ENCODE measurements at places on chromosomes 3 and 15.

DNA sequence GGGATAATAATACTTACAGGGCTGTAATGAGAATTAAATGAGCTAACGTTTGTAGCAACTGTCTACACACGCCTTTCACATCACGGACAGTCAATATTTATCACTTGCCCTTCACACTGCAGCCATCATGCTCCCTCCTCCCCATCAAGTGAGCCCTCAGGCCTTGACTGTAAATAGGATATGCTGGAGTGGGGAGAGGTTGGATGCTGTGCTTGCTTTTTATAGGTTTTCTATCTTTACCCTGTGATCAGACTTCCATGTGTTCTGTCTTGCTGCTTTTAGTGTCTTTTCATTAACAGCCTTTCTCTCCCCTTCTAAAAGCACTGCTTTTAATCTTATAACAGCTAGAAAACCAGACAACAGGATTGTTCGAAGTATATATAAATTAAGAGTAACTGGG, 12.8 kb upstream of the MAGEF1 start:
- DNase-seq = no peak

- no peak for DNase-seq
Observed at GRCh38 chr15:60392601-60392985, 5.2 kb downstream of the ANXA2 start.

DNA sequence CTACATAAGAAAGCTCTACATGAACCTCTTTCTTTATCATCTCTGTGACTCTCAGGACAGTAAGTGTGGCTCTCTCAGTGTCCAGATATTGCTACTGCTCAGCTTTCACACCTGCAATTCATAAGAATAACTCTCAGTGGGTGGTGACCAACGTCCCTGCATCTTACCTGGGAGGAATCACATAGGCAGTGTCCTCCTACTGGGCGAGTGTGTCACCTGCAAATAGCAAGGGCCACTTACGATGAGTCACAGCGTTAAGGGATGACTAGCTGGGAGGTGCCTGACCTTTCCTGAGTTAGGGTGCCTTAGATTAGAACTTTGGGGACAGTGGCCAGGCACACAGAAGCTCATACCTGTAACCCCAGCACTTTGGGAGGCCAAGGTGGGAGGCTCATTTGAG, 90.8 kb upstream of the C3orf80 start:
- DNase-seq = no peak

DNA sequence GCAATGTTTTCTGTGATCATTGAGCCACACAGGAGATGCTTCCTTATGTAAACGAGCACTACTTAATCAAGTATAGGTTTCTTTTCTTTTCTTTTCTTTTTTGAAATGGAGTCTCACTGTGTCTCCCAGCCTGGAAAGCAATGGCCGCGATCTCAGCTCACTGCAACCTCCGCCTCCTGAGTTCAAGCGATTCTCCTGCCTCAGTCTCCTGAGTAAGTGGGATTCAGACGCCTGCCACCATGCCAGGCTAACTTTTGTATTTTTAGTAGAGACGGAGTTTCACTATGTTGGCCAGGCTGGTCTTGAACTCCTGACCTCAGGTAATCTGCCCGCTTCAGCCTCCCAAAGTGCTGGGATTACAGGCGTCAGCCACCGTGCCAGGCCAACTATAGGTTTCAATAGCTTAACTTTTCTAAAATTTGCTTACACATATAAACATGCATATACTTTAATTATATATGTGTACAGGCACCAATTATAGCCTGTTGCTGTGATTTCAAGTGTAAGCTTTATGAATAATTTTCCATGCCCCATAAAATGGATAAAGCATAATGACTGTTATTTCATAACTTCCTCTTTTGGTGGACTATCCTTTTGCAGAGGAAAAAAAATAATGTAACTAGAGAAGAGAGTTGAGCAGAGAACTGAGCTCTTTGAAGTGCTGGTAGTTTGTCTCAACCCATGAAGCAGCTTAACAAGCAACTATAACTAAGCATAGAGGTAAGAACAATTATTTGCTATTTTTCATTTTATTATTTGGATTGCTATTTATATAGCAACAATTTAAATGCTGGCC, 24.8 kb upstream of the MBNL1 start:
- no peak for DNase-seq

DNA sequence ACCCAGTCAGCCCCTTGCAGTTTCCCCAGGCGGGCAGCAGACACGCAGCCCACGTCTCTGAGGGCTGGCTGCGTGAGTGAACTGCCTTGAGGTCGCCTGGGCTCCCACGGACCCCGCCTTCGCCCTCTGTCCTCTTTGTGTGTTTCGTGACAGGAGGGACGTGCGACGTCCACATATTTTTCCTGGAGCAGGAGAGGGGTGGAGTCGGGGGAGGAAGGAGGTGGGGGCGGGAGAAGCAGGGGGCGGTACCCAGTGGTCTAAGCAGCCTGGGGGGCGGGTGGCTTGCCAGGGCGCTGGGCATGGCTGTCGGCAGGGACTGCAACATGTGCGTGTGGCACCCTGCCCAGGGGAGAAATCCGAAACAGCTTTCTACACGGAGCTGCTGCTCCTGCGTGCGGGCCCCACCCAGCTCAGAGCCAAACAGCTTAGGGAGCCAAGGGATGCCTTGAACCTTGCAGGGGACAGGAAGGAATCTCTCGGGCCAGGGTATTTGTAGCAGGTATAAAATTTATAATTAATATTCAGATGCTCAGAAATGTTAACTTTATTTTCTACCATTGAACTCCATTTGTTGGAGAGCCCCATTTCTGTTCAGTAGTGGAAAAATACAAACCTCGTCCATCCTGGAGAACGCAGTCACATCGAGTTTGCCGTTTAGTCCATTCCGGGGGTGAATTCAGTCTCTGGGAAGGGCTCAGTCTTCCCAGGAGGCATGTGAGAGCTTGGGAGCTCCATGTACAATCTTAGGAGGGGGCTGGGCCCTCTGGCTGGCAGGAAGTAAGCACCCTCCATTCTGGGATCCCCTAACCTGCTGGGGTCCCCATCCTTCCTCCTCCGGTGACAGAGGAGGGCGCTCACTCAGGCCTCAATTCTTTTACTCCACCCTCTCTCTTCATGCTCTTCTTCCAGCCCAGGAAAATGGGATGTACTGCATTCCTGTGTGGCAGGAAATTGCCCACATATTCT, 79.1 kb upstream of the MEF2A start:
- peak; percentile 91 for DNase-seq

GRCh38 chr15:63163217-63163616, 5.9 kb upstream of the RPS27L start:
- DNase-seq = no peak

- DNase-seq = no peak
Observed at GRCh38 chr3:178107804-178108203, 428.4 kb upstream of the KCNMB2 start.

DNA sequence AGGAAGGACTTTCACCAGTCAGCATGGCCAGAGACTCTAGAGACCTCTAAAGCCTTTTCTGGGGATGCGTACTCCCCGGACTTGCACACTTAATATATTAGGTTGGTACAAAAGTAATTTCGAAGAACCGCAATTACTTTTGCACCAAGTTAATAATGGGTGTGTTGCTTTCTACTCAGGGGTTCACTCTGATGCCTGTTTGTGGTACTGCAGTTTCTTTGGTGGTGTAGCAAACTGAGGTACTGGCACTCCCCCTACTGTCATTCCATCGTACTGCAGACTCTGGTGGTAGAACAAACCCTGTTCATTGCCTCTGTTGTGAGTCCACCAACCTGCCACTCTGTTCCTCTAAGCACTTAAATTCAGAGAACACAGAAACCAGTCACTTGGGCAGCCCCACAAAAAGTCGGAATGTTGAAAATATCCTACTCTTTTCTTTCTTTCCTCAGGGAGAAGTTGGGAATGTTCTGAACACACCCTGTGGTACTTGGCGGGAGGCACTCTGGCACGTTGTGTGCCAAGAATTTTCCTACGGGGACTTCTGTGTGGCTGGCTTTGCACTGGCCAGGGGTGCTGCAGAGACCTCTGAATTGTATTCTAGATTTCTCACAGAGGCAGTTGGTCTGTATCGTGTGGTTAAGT, 46.3 kb downstream of the GABRG3 start:
- peak; percentile 5 for DNase-seq

DNA sequence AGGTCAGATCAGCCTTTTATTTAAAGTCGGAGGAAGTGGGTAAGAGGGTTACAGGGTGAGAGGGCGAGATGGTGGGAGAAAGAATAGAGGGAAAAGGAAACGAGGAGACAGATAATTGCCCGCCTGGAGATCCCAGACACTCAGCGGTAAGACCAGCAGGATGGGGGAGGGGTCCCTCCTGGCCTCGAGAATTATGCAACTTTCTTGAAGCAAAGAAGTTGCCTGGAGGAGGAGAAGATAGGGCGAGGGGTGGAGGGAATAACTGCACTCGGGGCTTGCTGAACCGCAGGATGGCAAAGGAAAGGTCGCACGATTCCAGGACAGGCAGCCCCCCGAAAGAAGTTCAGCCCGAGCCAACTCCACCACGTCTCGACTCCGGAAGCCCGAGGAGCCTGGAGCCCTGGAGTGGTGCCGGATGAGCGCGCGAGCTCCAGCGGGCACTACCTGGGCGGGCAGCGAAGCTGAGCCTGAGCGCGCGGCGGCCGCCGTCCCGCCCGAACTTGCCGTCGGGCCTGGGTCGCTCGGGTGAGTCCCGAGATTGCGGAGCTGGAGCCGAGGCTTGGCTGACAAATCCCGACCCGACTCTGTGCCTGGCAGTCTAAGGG, 402 bp downstream of the WWTR1 start:
- peak; percentile 60 for DNase-seq

DNA sequence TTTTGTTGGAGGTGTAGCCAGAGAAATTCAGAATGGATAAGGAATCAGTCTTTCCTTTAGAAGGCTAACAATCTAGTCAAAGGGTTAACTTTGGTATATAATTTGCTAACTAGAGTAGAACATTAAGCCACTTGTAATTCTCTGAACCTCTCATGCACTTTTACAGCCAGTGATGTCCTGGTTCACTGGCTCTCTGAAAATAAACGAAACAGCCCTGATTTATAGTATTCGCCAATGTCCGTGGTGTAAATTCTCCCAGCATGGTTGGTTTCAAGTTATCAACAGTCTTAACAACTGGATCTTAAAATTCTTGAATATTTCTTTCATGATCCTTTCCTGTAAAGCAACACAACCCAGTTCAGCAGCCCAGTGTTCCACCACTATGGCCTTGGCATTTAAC, 500.4 kb upstream of the CDIN1 start:
- DNase-seq = no peak
